ENCODE measurements at places on chromosomes 6 and 20. TPM values are rescaled to one million over a fixed set of nuclear protein-coding genes. Genes with fewer than 3 reads are reported as not detected.

COL11A2 gene
- 5.5 TPM for polyA plus RNA-seq

CST2 gene
- 12.7 TPM for polyA plus RNA-seq

GRCh38 chr6:114739656-114740055, 396.8 kb upstream of the HS3ST5 start:
- no peak for DNase-seq

DNA sequence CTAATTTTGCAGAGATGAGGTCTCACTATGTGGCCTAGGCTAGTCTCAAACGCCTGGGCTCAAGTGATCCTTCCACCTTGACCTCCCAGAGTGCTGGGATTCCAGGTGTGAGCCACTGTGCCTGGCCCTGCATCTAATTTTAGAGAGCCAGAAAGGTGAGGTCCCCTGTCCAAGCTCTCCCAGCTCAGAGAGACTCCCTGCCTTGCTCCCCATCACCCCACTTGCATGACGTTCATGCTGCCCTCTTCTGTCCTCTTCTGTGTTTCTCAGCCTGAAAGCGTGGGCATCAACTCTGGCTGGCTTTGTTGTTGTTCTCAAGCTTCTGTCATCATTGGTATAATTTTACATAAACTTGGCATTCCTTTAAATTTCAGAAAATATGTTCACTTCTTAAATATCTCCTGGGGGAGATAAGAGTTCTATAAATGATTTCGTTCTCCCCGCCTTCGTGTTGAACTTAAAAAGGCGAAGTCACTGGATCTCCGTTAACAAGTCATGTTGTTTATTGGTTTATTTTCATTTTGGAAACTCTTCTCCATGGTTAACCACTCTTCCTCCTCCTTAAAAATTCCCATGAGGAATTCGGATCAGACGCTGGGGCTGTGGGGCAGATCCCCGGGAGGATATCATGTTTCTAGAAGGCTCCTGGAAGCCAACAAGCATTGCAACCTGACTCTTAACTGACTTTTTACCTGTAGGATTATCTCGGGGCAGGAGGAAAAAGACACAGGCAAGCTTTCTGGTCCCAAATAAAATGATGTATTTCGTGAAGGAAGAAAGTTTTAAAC, 13.2 kb upstream of the PARD6B start:
- DNase-seq: no peak

OR2J3 gene
- 0.05 TPM for polyA plus RNA-seq

GRCh38 chr20:57414867-57415592, 23.8 kb downstream of the RBM38 start:
- DNase-seq: no peak
